ENCODE measurements at places on chromosomes 6 and 20. TPM values are rescaled to one million over a fixed set of nuclear protein-coding genes. Genes with fewer than 3 reads are reported as not detected.

The EEF1E1 gene
- 60.0 TPM for total RNA-seq

The SLC17A1 gene
- not detected for total RNA-seq

The SAMD3 gene
- 3.1 TPM for total RNA-seq

The TFAP2C gene
- under 0.01 TPM for total RNA-seq

The NT5E gene
- 281 TPM for total RNA-seq

The MAFB gene
- not detected for total RNA-seq

The CRISP2 gene
- not detected for total RNA-seq

GRCh38 chr6:54516321-54516720 lies 208.1 kb downstream of the TINAG start:
- no peak for DNase-seq

- DNase-seq: no peak
Measured at GRCh38 chr6:114062199-114062598, 91.3 kb upstream of the HDAC2 start.

DNA sequence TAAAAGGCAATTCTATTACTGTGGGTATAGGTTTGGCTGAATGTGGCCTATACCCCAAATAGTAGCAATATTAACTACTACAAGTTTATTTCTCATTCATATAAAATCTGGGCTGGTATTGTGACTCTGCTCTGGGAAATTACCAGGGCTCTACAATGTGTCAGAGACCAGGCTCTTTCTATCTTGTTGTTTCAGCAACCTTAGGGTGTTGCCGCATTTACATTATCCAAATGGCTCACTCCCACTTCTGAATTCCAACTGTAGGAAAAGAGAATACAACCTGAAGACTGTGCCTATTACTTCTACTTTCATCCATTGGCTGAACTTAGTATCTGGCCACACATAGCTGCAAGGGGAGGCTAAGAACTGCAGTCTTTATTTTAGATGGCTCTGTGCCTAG lies 106.7 kb upstream of the CENPW start:
- no peak for DNase-seq

DNA sequence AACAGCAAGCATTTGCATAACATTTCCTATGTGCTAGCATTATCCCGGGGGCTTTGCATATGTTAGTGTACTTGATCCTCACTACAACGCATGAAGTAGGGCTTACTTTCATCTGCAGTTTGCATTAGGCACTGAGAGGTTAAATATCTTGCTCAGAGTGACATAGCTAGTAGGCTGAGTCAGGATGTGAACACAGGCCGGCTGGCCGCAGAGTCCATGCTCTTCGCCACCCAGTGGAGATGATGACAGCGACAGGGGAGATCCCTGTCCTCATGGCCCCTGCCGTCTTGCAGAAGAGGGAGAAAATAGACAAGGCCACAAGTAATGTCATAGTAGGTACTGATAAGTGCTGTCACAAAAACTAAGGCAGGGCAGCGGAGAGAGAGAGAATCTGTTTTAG lies 46.9 kb downstream of the LYRM4 start:
- peak; percentile 82 for DNase-seq

- no peak for DNase-seq
Measured at GRCh38 chr6:41379306-41379705, 43.9 kb downstream of the NCR2 start.

GRCh38 chr20:5731753-5732366 lies 18.3 kb upstream of the SHLD1 start:
- DNase-seq: no peak

DNA sequence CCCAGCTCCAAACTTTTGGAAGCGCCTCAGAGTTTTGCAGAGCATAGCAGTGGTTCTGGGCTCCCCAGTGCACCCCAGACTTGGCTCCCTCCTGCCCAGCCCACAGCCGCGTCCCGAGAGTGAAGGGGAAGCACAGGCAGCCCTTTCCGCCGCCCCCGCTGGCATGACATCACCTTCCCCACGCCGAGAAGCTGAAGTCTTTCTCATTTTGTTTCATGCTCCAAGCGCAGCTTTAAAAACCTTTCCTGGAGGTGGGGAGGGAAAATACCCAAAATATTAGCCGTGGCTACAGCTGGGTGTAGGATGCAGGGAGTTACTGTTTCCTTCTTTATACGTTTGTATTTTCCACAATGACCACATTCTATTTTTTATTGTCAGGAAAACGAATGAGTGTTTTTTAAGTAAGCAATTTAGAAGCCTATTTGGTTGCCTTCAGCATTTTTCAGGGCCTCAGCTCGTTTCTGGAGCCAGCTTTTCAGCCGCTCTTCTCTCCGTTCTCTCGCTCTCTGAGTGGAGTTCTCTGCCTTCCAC lies 72.9 kb downstream of the SNX5 start:
- DNase-seq: peak; percentile 70

- DNase-seq: no peak
Measured at GRCh38 chr20:5770987-5771318, 20.8 kb downstream of the SHLD1 start.

GRCh38 chr20:14337400-14338171 lies at the start of gene FLRT3:
Gene FLRT3 (minus strand): TSS chr20:14337612. CDS start chr20:14327506, 10,106 bp downstream.
- DNase-seq: peak; percentile 96

- DNase-seq: peak; percentile 50
Measured at GRCh38 chr6:84052204-84052882, 18.8 kb downstream of the MRAP2 start.

Data from IMR-90 (cell line).